ENCODE measurements at places on chromosomes 3 and 15.

DNA sequence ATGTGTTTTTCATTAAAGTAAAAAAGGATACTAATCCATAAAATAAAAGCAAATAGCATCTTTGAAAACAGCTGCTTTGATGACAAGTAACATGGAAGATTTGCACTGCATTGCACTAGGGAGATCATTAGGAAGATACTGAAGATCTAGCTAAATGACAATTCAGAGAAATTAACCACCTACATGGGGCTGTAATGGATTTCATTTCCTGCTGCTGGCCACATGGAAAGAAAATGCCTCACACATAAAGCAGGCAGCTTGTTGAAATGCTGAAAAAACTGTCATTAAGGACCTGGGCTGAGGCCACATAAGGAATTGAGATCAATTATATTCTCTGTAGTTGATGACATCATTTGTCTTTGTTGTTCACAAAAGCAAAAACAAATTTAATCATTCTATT is 94.1 kb downstream of the PYDC2 start:
- DNase-seq, result no peak

GRCh38 chr3:108380128-108380795 is 83.9 kb downstream of the HHLA2 start:
- DNase-seq, result no peak

DNA sequence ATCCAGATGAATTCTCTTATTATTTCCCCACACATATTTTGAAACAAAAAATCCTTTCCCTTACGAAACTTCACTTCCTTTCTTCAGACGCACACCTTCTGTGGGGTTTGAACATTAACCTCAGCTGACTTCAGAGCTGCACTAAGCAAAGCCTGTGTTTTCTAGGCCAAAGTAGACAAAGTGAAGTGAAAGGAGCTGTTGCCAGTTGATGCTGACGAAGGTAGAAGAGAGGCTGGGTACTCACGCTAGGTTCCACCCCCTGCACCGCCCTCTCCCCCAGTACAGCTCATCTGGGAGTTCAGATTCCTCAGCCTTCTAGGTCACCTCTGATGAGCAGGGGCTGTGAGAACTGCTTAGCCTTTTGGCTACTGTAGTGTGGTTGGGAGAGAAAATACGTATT is 24.1 kb downstream of the DUT start:
- DNase-seq, result no peak

DNA sequence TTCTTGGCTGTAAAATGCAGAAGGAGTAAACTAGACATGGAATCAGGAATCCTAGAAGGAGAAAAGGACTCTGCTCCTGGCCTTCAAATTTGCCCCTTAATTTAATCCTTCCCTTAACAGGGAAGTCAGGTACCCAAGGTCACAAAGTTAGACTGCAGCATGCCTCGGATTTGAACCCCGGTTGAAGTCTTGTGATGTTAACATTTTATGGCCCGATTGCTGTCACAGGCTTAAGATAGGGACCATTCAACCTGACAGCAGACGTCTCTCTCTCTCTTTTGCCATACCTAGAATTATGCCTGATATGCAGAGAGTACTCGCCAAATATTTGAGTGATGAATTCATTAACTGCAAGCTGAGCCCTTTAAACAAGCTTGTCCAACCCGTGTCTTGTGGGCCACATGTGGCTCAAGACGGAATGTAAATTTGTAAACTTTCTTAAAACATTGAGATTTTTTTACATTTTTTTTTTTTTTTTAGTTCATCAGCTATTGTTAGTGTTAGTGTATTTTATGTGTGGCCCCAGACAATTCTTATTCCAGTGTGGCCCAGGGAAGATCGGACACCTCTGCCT is 217.2 kb downstream of the THSD4 start:
- no peak for DNase-seq

DNA sequence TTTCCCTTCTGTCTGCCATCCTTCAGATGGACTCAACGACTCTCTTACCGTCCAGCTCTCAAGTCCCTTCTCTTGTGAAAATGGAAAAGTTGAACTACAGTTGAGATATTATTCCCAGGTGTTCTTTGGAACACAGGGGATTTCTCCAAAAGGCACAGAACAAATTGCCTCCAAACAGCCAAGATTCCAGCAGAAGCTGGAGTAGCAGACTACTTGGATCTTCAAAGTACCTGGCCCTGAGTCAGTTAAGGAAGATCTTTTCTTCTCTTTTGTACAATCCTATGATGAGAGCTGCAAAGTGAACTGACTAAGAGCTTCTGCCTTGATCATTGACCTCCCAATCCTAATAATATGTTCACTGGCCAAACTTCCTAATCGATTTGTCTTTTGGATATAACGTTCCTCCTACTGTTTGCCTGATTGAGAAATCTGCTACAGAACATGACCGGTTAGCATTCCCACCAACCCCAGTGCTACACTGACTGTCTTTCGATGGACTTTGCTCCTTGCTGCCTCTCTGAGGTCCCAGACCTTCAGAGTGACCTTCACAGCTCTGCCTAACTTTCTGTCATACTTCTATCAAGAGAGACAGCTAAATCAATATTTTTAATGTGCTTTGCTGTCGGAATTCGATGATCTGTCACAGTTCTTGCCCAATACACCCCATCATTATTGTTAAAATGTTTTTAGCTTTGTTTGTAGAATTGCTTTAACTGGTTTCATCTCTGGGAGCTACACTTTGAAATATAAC is 21.9 kb downstream of the PAQR9 start:
- DNase-seq, result no peak

DNA sequence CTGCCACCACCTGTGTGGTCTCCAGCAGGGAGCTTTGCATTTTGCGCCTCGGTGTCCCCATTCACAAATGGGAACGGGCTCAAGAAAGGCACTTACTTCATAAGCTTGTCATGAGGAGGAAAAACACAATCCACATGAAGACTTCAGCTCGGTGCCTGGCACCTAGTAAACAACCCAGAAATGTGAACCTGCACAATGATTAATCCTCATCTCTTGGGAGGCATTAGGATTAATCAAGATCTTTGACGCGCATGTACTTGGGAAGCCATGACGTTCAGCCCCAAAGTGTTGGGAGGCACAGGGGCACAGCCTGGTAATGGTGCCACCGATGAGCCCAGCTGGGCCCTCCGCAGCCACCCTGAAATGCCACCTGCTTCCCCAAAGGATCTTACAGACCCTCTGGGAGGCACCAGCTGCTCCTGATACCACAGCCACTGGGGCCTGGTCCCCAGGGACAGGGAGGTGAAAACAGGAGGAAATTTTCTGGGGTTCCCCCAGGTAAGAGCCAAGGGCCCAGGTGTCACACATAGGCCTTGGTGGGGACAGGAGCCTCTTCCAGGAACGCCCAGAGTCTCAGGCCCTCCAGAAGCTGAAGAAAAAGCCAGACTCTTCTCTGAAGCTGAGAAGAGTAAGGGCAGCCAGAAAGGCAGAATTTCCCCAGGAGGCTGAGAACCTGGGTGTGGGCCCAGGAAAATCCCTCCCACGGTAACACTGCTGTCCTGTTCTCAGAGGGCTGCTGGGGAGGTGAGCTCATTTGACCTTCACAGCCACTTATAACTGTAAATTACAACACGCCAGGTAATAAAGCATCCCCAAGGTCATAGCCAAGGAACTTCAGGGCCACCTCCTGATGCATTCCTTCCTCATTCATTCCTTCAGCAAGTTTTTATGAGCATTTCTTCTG is 507.5 kb downstream of the SHQ1 start:
- no peak for DNase-seq

DNA sequence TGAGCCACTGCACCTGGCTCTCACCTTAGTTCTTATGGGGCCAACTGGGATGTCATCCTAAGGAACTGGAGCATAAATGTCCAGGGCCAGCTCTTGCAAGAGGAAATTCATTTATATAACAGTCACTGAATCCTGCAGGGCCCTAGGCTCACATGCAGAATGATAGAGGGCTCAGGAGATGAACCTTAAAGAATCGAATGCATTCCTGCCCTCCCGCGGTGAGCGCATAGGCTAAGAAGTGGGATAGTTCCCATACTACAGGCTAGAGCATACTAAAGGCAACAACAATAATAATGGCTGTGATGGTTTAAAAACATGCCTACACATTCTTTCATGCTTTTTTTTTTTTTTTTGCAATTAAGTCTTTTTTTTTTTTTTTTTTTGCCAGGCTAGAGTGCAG is 17.1 kb upstream of the CSRNP1 start:
- no peak for DNase-seq

DNA sequence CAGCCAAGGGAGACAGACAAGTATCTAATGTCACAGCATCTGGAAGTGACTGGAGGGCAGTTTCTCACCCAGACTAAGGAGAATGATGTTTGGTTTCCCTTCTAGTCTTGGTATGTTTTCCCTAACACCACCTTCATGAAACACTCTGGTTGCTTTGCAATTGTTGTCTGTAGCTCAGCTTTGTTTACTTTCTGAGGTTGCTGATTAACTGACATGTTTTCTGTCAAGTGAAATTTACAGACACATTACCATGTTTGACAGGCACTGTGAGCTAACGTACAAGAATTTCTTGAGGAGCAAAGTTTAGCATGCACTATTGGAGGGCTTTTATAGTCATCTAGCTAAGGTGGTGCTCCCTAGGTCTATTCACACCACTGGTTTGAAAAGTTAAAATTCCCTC is 131.6 kb upstream of the NECTIN3 start:
- no peak for DNase-seq

- DNase-seq, result no peak
Observed at GRCh38 chr15:33822479-33822878, 145.8 kb upstream of the CHRM5 start.

DNA sequence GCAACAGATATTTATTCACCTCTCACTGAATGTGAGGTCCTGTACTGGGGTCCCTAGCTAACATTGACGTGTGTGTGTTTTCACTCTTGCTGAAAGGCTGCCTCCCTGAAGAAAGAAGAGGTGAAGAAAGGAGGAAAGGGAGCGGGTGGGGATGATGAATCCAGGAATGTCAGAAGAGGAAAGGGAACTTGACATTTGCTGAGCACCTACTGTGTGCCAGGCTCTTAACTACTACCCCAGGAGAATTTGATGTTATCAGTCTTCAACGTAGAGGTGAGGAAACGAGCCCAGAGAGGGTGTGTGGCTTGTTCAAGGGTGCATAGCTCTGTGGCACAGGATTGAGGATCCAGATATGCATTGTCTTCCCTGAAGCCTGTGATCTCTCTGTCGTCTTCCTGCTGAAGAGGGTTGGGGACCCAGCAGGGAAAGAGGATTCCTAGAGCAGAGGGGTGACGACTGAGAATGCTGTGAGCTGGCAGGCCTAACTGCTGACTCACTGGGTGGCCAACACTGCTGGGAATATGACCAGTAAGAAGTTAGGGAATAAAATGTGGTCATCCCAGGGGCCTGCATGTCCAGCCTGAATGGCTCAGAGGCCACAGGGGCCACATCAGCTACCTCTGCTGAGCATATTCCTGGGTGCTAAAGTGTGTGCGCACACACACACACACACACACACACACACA is 6.6 kb upstream of the ATP2B2 start:
- peak; percentile 35 for DNase-seq

GRCh38 chr15:99966815-99967214 is 233.6 kb upstream of the LYSMD4 start:
- no peak for DNase-seq

DNA sequence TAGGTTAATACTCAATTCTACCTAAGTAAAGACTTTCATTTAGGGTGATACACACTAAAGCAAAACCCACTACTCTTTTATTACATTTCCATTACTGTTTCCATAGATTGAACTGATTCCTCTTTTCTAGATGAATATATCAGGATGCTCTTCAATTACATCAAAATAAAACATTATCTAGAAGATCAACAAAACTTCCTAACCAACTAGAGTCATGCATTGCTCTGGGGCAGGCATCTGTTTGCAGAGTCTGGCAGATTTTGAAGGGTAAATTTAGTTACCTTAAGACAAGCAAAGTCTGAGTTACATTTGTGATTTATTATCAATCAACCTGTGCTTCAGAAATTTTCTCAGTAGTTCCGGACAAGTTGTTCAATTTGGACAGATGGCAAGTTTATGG is 117.1 kb downstream of the NEK11 start:
- DNase-seq, result no peak

DNA sequence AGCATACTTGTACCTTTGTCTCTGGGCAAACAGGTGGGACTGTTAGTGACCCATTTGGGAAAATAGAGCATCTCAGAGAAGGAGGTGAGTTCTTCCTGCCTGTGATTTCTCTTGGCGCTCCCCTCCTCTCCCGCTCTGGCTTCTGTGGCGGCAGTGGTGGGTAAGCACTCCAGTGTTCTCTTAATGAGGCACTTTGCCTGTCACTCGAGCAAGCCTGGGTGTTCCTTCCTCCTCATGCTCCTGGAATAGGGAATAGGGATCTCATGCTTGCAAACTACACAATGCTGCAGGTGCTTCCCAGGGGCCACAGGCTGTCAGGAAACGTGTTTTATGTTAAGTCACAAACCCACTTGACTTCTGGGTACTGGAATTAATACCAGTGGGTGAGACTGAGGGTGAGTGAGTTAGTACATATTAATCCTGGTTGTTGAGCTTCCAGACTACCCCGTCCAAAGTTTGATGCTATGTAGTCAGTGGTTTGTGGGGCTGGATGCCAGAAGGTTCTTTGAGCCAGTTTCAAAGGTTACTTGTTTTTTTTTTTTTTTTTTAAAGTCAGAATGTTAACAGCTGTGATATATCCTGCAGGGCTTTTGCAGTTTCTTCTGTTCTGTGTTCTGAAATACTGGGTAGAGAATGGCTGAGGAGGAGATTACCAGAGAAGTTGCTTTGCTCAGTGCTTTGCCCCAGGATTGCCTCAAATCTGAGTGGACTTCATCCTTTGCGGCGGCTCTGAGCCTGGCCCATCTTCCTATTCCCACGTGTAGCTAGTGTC is 30.5 kb downstream of the EDEM1 start:
- DNase-seq, result no peak

DNA sequence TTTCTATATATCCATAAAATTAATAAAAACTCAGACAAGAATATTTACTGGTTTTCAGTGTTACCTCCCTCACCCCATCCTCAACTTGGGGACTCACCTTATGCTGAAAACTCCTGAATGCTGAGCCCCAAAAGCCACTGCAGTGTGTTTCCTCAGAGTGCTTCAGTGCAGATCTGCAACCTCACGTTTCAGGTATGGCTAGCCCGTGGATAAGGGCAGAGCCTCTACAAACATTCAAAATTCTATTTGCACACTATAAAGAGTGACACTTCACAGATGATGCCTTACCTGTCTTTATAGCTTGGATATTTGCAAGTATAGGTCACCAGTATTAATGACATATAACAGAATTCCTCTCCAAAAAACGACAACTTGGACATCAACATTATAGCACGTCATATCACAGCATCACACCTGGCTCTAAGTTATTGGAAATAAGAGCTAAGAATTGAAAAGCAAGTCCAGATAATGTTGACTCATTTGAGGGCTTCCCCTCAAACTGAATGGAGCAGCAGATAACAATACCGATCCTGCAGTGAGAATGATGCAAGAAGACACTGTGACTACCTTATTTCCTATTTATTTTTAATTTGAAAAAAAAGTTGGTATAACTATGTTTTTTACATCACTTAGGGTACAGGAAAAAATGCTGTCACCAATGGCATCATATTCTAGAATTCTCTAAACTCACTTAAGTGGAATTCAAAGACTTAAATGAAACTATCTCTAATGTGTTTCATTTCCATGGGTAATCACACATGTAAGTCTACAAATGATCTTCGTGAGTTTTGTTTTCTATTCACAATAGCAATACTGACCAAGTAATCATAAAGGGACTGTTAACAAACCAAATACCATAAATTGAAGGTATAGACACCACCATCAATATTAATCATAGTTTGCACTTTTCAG is 40.7 kb upstream of the RSL24D1 start:
- no peak for DNase-seq

GRCh38 chr15:93278006-93278405 is 189.0 kb upstream of the RGMA start:
- DNase-seq, result no peak

- DNase-seq, result no peak
Observed at GRCh38 chr15:77038312-77039216, 32.3 kb downstream of the TSPAN3 start.

All from non-pigmented ciliary epithelial cell (primary cell).